ENCODE measurements at places on chromosomes 12 and 14.

DNA sequence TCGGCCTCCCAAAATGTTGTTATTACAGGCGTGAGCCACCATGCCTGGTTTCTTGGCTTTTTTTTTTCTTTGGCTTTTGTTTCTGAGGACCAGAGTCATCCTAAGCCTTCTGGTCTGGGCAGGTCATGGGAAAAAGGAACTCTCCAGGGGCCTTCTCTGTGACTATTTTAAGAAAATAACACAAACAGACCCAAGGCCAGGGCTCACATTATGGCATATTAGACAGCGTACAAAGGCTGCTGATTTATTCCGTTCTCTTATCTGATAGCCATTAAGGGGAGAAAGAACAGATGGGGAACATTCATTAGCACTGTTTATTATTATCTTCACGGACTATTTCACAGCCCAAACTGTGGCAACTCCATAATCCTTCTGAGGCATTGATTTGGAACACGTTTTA lies 28.8 kb upstream of the MANSC4 start:
- H3K36me3 ChIP-seq = no peaks in the 10 kb centered on the region
- peaks cover 9% of the 10 kb centered on the region for H3K4me1 ChIP-seq
- no peak overlapping the region for H3K4me3 ChIP-seq
- no peaks in the 10 kb centered on the region for H3K27me3 ChIP-seq
- H3K27ac ChIP-seq = no peak overlapping the region

- H3K27ac ChIP-seq = no peak overlapping the region
- no peak for DNase-seq
- peaks cover 22% of the 10 kb centered on the region for H3K4me1 ChIP-seq
Observed at GRCh38 chr14:68502230-68502629, 290.6 kb downstream of the ZFP36L1 start.

DNA sequence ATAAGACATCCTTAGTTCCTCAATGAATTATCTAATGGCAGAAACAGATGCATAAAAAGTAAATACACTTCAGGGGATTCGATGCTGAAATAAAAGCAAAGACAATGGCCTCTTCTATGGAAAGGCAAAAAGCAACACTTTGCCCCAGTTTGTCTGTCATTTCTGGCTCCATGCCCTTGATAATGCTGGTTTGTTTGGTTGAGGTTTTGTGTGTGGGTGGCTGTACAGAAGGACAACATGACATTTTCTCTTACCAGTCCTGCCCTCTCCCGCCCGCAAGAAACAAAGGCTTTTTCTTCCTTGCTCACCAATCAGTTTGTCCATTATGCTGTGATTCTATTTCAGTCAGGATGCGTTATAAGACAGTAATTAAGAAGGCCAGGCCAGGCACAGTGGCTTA lies 18.1 kb upstream of the WDR89 start:
- H3K4me1 ChIP-seq = no peaks in the 10 kb centered on the region
- no peaks in the 10 kb centered on the region for H3K27me3 ChIP-seq
- H3K36me3 ChIP-seq = no peaks in the 10 kb centered on the region
- H3K27ac ChIP-seq = no peak overlapping the region
- no peak for DNase-seq

DNA sequence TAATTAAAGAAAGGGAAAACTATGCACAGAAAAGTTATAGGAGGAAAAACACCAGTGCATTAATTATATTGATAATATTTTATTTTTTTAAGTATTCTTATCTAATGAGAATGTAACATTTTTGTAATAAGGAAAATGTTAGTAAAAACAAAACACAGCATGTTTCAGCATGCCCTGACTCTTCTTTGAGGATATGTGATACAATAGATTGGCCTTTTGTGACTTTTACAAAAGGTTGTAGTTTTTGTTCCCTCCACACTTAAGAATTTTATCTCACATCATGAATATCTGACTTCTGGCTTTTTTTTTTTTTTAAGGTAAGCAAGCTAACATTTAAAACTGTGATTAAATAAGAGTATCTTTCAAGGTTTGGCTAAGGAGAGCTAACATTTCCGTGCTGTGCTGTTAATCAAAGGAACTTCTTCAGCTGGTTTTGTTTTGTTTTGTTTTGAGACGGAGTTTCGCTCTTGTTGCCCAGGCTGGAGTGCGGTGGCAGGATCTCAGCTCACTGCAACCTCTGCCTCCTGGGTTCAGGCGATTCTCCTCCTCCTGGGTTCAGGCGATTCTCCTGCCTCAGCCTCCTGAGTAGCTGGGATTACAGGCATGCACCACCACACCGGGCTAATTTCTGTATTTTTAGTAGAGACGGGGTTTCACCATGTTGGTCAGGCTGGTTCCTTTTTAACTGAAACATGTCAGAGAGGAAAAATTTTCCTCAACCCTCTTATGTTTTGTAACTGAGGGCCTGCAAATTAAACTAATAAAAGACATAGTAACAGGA lies 30.8 kb upstream of the RESF1 start:
- H3K4me3 ChIP-seq = peak overlapping the region; percentile 33
- no peak for DNase-seq
- H3K36me3 ChIP-seq = no peaks in the 10 kb centered on the region
- no peaks in the 10 kb centered on the region for H3K27me3 ChIP-seq
- H3K4me1 ChIP-seq = peaks cover 14% of the 10 kb centered on the region

DNA sequence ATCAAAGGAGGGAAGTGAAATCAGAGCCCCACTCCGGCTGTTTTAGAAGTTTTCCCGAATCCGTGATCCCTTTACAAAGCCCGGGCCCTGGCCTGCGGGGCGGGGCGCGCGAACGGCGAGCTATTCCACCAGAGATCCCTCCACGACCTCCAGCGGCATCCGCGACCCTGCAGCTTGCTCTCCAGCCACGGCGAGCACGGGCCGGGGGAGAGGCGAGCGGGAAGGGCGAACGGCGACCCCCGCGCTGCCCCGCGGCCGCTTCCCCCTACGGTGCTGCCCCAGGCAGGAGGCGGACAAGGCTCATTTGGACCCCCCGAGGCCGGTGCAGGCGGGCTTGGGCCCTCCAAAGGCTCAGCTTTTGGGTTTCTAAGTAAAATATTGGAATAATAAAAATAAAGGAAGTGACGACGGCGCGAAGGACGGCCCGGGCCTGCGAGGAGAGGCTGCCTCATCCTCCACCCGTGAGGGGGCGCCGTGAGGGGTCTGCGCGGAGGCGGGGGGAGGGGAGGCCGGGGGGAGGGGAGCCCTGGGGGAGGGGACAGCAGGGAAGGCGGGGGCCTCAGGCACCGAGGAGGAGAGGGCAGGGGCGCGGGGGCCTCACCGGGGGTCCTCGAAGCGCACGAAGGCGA lies 613 bp downstream of the SRSF9 start:
- H3K27ac ChIP-seq = peak overlapping the region; percentile 83
- H3K27me3 ChIP-seq = no peaks in the 10 kb centered on the region
- H3K36me3 ChIP-seq = peaks cover 18% of the 10 kb centered on the region
- no peak for DNase-seq

- H3K4me1 ChIP-seq = no peaks in the 10 kb centered on the region
- H3K27me3 ChIP-seq = no peaks in the 10 kb centered on the region
- no peak overlapping the region for H3K27ac ChIP-seq
- no peak overlapping the region for H3K4me3 ChIP-seq
- DNase-seq = no peak
Observed at GRCh38 chr14:98028162-98028561, 1231.0 kb downstream of the VRK1 start.

GRCh38 chr14:101383737-101384338 lies 177.5 kb upstream of the DIO3 start:
- no peak overlapping the region for H3K27ac ChIP-seq
- H3K4me1 ChIP-seq = no peaks in the 10 kb centered on the region
- H3K27me3 ChIP-seq = no peaks in the 10 kb centered on the region
- no peaks in the 10 kb centered on the region for H3K36me3 ChIP-seq
- no peak for DNase-seq

- no peak for DNase-seq
- no peak overlapping the region for H3K27ac ChIP-seq
- no peak overlapping the region for H3K4me3 ChIP-seq
- no peaks in the 10 kb centered on the region for H3K4me1 ChIP-seq
Observed at GRCh38 chr14:22803687-22803974, 11.6 kb downstream of the SLC7A7 start.

DNA sequence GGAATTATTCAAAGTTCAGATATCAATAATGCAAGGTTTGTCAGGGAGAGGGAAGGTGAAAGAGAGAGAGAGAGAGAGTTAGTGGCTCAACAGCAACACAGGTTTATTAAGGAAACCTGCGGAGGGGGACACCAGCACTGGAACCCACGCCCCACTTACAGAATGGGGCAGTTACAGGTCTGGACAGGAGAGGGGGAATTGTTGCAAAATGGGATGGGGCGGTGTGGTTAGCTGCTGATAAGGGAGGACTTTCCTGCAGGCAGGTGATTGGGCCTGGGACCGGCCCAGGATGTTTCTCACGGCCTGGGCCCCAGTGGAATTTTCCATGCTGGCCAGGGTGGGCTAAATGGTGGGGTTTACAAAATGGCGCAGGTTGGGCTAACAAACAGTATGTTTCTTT lies 278.2 kb upstream of the SLC16A7 start:
- no peaks in the 10 kb centered on the region for H3K36me3 ChIP-seq
- H3K27ac ChIP-seq = no peak overlapping the region
- no peaks in the 10 kb centered on the region for H3K27me3 ChIP-seq
- H3K4me1 ChIP-seq = no peaks in the 10 kb centered on the region

DNA sequence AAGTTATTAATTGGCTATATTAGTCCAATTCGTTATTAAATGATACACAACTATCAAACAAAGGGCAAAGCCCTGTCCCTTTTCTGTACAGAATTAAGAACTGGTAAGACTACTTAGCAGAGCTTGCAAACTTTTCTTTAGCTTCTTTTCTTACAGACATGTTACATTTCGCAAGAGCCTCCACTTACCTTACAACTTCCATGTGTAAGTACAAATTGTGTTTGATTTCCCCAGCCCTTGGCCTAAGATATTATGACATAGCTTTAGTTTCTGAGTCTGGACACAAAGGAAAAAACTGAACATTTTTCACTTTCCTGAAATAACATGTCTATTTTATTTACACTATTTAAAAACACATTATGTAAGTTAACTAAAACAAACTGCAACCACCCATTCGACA lies 1.7 kb downstream of the ATF7 start:
- H3K36me3 ChIP-seq = no peaks in the 10 kb centered on the region
- DNase-seq = no peak
- H3K4me1 ChIP-seq = peaks cover 22% of the 10 kb centered on the region

DNA sequence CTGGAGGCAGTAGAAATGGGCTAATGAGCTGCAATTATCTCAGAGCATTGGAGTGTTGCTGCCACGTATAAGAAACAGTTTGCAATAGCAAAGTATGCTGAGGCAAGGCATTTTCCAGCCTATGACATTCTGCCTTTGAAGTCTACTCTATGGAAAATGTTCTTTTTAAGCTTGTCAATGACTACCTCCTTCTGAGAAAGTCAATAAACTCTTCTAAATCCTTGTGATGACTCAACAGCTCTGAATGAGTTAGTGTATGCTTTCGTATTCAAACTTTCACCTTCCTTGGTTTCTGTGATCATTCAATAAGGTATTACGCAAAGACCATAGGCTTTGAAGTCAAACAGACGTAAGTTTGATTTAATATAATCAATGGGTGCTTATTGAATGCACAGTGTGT lies 111.2 kb downstream of the CAPZA3 start:
- no peak overlapping the region for H3K4me3 ChIP-seq
- no peaks in the 10 kb centered on the region for H3K36me3 ChIP-seq
- no peaks in the 10 kb centered on the region for H3K27me3 ChIP-seq
- DNase-seq = no peak
- H3K4me1 ChIP-seq = no peaks in the 10 kb centered on the region

- no peaks in the 10 kb centered on the region for H3K36me3 ChIP-seq
- no peaks in the 10 kb centered on the region for H3K4me1 ChIP-seq
- H3K4me3 ChIP-seq = no peak overlapping the region
- no peak for DNase-seq
- no peaks in the 10 kb centered on the region for H3K27me3 ChIP-seq
- no peak overlapping the region for H3K27ac ChIP-seq
Observed at GRCh38 chr14:63493246-63493645, 49.9 kb downstream of the PPP2R5E start.

GRCh38 chr14:60197629-60198303 lies 32.6 kb upstream of the DHRS7 start:
- DNase-seq = no peak
- H3K4me1 ChIP-seq = no peaks in the 10 kb centered on the region
- no peak overlapping the region for H3K27ac ChIP-seq
- no peak overlapping the region for H3K4me3 ChIP-seq

- no peak overlapping the region for H3K27ac ChIP-seq
- H3K27me3 ChIP-seq = no peaks in the 10 kb centered on the region
- no peaks in the 10 kb centered on the region for H3K36me3 ChIP-seq
- H3K4me1 ChIP-seq = no peaks in the 10 kb centered on the region
- no peak overlapping the region for H3K4me3 ChIP-seq
Observed at GRCh38 chr14:58774531-58774930, 136.8 kb downstream of the DACT1 start.

DNA sequence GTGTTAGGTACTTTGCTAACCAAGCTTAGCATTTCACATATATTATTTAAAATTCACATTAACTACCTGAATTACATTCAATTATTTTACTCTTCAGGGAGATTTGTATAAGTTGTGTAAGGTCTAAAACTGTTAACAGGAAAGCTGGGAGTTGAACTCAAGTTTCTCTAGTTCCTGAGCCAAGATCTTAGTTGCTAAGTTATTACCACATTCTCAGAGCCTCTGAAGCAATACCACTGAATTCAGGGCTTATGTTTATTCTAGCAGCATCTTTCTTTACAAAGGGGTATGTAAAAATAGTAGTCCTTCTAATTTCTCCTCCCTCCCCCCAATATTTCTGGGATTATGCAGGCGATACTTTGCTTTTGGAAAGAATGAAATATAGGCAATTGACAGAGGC lies 786.8 kb downstream of the DIO2 start:
- H3K4me1 ChIP-seq = no peaks in the 10 kb centered on the region
- H3K27me3 ChIP-seq = no peaks in the 10 kb centered on the region

DNA sequence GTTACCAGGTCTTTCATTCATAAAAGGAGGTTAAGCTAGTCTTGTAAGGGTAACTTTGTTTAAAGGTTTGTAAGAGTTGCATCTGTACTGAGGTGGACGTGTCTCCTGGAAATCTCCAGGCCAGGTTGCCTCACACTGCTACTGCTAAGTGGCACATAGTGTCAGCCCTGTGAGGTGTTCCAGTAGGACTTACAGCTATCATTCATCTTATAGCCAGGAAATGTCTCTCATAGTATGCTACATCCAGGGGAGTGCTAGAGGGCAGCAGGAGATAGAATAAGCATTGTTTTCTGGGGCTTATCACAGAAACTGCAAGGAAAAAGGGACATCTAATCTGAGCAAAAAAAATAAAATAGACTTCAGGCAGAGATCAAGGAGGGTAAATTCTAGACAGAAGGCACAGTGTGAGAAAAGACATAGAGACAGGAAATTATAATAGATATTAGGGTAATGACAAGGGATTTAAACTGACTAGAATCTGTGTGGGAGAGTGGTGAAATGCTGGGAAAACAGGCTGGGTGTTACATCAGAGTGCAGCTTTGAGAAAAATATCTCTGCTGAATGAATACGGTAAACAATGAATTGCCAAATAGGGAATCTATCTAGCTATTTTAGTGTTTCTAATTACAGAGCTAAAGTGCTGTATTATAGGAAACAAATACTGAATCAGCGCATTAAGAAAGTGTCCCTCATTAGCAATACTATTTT lies 205.1 kb upstream of the ABCD2 start:
- H3K27me3 ChIP-seq = no peaks in the 10 kb centered on the region
- DNase-seq = no peak
- no peak overlapping the region for H3K27ac ChIP-seq
- no peaks in the 10 kb centered on the region for H3K4me1 ChIP-seq
- H3K4me3 ChIP-seq = no peak overlapping the region
- no peaks in the 10 kb centered on the region for H3K36me3 ChIP-seq

GRCh38 chr14:46596236-46596635 lies 55.3 kb downstream of the RPL10L start:
- no peaks in the 10 kb centered on the region for H3K36me3 ChIP-seq
- DNase-seq = no peak
- no peaks in the 10 kb centered on the region for H3K4me1 ChIP-seq
- H3K27me3 ChIP-seq = no peaks in the 10 kb centered on the region

GRCh38 chr12:19967431-19967830 lies 400.9 kb upstream of the PDE3A start:
- no peak overlapping the region for H3K27ac ChIP-seq
- no peak overlapping the region for H3K4me3 ChIP-seq
- H3K4me1 ChIP-seq = no peaks in the 10 kb centered on the region
- H3K27me3 ChIP-seq = no peaks in the 10 kb centered on the region

Measured in effector memory CD4-positive, alpha-beta T cell (primary cell).